ENCODE measurements at places on chromosomes 4 and X.
A peak's percentile ranks its signal among the peaks of the same experiment; 100 is the strongest.

DNA sequence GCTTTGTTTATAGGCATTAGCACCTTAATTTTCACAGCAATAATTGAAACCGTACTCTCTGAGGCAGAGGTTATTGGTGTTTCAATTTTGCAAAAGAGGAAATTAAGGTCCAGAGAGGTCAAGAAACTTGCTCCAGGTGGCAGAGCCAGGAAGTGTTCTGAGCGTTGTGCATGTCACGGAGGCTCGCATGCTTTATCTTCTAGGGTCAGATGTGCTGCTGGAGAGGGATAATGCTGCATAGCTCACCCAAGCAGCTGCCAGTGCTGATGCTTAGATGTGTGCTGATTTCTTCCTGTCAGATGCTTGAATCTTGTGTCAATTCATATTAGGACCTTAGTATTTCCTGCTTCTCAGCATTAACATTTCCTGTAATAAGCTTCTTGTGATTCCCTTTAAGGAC is 13.0 kb upstream of the FGF5 start:
- no peak for DNase-seq

GRCh38 chr4:3781997-3782930 is 16.1 kb downstream of the ADRA2C start:
- no peak for DNase-seq

GRCh38 chrX:1273896-1274295 is 5.3 kb downstream of the CSF2RA start:
- no peak for DNase-seq

DNA sequence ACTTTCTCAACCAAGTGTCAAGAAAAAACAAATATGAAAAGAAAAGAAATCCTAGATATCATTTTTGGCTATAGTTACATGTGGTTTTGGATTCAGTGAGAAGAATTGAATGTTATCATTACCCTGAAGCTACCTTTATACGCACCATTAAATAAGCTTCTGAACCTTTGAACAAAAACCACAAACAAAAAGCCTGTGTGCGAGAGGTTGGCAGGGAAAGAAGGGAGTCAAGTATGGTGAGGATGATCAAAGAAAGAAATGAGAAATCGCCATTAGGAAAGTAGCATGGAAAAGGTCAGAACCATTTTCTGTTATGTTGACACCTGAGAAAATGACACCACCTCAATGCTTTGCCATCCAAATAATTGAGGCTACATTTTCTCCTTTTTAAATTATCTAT is 1.2 kb upstream of the SLC7A11 start:
- DNase-seq, result no peak

- DNase-seq, result no peak
Measured at GRCh38 chr4:39699687-39700409, 1.9 kb downstream of the UBE2K start.

DNA sequence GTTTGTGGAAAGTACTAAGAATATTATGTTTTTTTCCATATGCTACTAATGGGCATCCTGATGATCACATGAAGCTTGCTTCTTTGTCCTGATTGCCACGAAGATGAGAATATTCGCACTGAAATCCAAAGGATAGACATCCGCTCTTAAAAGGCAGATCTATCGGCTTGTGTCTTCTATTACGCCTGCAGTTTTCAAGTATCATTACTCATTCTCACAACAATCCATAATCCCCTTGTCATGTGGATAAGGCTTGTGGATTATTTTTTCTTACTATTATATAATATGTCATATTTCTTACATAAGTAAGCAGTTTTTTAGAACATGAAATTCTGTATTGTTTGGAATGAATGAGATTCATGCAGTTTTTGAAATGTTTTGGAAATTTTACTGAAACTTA is 62.8 kb downstream of the KCNIP4 start:
- no peak for DNase-seq

GRCh38 chrX:132877954-132878536 is 80.4 kb downstream of the HS6ST2 start:
- DNase-seq, result no peak

GRCh38 chrX:135931644-135932487 is 38.4 kb downstream of the SAGE1 start:
- DNase-seq, result peak; percentile 1

DNA sequence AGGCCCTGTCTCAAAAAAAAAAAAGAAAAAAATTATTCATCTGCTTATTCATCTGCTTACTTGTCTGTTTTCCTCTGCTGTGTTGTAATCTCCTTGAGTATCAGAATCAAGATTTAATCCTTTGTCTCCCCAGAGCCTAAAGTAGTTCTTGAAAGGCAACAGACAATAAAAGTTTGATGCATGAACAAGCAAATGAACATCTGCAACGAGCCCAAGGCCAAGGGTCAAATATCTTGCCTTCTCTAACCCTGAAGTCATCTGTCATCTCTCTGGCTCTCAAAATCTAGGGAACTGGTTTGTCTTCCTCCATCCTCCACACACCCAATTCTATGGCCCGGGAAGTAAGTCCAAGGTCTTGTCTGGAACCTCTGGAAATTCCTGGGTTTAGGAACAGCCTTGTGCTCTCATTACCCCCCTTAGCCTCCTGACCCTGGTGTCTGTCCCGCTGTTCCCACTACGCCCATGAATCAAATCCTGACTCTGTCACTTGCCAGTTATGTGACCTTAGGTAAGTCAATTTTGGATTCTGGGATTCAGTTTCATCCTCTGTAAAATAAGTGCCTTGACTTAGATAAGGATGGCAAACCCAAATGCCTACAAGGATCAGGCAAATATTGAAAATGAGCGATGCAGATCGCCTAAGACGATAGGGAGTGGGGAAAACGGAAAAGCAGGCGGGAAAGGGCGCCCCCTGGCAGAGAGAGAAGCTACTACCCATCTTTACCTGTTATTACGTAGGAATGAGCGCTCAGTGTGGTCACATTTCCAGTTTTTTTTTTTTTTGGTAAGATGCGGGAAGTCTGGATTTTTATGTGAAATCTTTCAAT is 102.7 kb upstream of the DHX15 start:
- no peak for DNase-seq

DNA sequence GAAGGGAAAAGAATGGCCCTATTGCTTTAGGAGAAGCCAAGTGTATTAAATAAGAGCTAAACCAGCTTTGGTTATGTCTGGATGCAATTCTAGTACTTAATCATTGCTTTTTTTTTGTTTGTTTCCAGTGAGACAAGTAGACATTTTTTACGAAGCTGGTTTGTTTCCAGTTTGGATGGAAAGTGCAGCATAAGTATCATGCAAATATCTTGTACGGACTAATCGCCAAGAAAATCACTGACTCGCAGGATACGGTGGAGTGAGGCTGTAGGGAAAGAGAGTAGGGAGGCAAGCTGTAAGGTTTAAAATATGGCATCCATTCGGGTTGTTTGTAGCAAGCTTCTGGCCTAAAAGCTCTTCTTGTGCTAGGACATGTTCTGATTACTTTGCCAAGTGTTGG is 64.8 kb downstream of the HPGD start:
- DNase-seq, result no peak

DNA sequence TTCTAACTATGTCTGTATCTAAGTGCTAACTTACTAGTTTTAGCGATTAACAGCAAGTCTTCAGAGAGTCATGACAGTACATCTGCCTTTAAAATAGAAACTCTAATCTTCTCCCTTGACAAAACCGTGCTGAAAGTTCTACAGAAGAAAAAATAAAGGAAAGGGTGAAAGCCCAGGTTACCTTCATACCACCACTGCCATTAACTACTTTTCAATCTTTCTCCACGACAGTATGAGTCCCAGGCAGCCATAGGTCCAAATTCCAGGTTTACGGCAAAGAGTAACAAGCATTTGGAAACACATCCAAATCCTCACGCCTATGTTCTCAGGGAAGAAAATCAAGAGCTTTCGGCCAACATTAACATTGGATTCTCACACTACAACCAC is 12.4 kb upstream of the ZCCHC13 start:
- no peak for DNase-seq

DNA sequence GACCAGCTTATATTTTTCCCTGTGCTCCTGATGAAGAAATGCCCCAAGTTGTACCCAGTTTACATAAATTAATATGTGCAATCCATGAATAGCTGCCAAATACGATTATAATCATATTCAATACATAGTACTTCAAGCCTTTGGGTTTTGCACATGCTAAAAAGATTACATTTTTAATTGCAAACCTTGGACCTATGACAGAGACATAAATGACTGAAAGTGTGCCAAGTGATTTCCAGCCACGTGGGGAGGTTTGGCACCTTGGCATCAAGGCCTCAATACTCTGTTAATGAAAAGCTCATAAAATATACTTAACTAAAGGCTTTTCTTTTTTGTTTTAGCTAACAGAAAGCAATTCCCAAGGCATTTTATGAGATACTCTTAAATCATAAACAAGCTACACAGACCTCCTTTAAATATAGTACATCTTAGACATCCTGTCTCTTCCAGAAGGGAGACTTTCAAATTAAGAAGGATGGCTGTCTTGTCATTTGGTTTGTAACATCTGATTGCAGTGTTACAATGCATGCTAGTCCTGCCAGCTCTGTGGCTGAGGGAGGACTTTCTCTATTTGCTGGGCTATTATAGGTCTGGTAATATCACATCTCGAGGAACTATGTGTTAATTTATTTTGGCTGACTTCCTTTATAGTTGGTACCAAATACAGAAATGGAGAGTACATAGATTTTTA is 404.1 kb downstream of the AFF2 start:
- DNase-seq, result no peak

GRCh38 chr4:11407551-11407950 is 21.1 kb downstream of the HS3ST1 start:
- DNase-seq, result no peak

GRCh38 chrX:85375333-85375738 is 4.1 kb downstream of the POF1B start:
- DNase-seq, result no peak

DNA sequence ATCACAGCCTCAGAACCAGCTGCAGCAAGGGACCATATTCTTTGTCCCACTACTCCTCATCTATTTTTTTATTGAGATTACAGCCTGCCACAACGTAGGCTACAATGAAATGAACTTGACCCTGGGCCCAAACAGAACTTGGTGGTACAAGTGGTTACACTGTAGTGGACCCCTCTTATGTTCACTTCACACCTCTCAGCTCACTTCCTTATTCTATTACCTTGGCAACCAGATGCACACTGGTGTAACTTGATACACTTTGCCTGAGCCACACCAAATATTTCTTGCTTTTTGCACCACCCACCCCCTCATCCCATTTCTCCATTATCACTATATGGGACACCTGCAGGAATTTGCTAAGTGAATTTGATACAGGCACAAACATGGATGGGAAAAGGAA is 105.8 kb downstream of the CXCL13 start:
- no peak for DNase-seq

GRCh38 chr4:5892323-5893003 is 423 bp downstream of the CRMP1 start:
- DNase-seq, result no peak

DNA sequence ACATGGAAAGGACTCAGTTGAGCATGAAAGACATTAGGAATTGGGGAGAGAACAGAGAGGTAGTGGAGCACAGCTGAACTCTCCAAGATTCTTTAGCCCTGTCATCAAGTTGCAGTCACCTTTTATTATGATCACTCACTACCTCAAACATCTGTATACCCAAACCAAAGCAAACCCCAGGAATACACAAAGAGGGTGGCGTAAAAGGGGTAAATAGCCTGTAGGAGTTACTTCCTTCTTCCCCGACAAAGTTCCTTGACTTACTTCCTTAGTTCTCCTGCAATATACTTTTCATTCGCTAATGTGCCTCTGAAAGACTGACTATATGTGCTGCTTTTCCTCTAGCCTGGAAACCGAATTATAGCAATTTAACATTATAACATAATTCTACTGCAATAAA is 159.9 kb downstream of the SPRY1 start:
- DNase-seq, result no peak

- no peak for DNase-seq
Measured at GRCh38 chrX:1853916-1854315, 239.1 kb downstream of the ASMT start.

- no peak for DNase-seq
Measured at GRCh38 chr4:147586032-147586431, 31.2 kb upstream of the TMEM184C start.

DNA sequence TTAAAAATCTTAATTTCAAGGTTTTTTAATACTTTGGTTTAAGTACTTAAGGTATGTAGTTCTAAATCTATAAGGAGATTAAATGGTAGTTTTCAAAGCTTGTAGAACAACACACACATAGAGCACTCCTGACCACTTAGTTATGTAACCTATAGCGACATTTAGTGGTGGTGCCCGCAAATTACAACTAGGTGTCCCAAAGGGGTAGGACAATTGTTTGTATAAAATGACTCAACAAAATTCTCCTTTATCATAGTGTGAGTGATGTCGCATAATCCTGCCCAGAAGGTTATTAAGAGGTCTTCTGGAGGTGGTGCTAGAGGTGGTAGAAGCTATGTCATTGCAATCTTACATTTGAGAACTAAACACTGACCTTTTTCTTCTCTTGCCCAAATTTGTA is 373.0 kb upstream of the RASGEF1B start:
- peak; percentile 21 for DNase-seq

DNA sequence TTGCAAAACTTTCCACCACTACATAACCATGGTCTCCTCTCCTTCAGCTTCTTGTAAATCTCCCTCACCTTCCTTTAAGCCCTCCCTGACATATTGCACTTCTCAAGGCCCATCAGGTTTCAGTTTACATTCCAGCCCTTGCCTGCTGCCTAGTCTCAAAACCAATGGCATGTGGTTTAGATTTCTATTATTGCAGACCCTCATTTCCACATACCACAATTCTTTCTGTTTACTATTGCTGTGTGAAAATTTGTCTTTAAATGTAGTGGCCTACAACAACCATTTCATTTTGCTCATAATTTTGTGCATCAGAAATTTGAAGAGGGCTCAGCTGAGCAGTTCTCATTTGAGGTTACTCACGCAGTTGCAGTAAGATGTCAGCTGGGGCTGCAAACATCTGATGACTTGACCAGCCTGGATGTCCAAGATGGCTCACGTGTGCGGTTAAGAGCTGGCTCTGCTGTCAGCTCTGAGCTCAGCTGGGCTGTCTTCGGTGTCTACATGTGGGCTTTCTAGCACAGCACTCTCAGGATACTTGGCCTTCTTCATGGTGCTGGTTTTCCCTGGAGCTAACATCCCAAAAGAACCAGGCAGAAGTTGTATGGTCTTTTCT is 29.9 kb upstream of the SOD3 start:
- no peak for DNase-seq
